ENCODE measurements at places on chromosomes 6 and 20.

GRCh38 chr6:97026298-97026697, 101.8 kb downstream of the KLHL32 start:
- DNase-seq = no peak

GRCh38 chr20:23143098-23143497, 57.0 kb upstream of the CD93 start:
- DNase-seq = no peak

DNA sequence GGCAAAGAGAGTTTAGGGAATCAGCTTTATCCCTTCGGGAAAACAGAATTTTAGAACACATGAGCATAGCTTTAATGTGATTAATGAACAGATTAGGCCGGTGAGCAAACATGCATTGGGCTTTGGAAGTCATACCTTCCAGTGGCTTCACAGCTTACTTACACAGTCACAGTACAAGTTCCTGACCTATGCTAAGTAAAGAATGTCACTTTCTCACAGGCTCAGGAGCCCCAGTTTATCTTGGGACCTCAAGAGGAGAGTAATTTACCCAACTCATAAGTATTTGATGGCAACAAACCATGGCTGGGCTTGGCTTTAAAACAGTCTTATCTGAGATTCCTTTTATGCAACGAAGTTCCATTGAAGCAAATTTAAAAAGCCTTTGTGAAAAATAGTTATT, 195.9 kb downstream of the AKAP7 start:
- DNase-seq = no peak

DNA sequence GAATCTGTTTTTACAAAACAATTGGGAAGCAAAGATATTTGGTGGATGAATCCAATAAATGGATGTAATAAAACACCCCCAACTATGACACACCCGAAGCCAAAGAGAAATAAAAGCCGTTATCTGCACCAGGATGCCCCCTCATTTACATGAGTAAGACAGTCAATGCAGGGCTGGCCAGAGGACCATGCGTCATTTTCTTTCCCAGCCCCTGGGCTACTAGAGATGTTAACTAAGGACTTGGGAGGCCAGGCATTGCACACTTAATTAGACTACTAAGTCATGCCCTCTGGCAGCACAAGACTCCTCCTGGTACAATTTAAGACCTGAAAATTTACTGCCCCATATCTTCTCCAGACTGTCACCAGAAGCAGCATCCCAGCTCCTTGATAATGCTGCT, 3.2 kb downstream of the LEMD2 start:
- no peak for DNase-seq

DNA sequence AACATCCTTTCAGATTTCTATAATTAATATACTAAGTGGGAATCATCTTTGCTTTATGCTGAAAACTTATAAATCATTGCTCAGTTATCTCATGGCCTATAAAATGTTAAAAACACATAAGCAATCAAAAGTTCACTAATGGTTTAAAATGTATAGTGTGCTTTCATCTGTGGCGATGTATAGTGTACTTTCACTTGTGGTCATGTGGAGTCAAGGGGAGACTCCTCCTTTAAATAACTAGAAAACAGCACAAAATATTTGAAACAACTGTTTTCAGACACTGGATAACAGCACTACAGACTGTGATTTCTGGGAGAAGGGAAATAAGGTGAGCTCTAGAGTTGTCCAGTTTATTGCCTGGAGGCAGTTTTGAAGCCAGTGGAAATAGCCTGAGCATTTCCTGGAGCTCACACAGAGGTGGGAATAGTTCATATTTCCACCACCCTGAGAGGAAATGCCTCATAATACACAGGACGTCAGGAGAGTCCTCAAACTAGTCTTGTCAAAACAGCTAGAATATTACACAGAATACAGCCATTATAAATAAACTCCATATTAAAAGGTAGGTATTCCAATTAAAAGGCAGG, 89.4 kb downstream of the CEP162 start:
- no peak for DNase-seq

DNA sequence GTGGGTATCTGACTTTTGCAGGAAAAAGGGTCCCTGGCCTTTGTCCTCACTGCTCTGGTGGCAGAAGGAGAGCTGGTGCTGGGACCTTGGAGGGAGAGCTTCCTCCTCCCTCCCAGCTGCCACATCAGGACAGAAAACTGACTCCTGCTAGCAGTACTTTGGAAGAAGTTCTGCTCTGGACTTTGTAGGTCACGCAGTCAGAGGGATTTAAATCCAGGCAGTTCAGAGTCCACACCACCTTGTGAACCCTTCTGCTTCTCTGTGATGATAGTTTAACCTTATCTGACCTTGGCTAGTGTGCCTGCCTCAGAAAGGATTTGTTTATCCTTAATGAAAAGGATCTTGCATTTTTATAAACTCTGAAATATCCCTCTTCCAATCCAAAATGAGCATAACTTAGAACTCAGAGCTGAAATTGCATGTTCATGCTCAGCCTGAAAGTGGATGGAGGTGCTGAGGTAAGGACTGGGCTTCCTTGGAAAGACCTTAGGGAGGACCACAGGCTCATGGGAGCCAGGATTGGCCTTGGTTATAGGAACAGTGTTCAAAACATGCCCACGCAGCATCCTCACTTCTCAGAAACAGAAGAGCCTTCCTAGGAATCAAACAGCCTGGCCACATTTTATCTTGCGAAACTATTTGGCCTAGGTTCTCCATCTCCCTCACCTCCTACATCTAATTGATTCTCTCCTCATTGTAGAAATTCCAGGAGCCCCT, 123.9 kb upstream of the SASH1 start:
- no peak for DNase-seq

DNA sequence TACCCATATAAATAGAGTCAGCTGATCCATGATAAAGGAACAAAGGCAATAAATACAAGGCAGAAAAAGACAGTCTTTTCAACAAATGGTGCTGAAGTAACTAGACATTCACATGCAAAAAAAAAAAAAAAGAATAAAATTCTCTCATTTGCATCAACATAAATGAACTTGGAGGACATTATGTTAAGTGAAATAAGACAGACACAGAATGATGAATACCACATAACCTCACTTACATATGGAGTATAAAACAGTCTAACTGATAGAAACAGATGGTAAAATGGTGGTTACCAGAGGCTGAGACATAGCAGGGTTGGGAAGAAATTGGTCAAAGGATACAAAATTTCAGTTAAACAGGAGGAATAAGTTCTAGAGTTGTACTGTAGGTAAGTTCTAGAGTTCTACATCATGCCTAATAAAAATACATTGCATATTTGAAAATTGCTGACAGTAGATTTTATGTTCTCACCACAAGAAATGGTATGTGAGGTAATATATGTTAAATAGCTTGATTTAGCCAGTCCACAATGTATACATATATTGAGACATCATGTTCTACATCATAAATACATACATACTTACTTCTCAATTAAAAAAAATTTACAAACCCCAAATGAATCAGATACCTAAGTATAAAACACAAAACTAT, 8.3 kb downstream of the ZNF322 start:
- no peak for DNase-seq

Data from stimulated activated CD8-positive, alpha-beta memory T cell treated with anti-CD3 and anti-CD28 coated beads, Interleukin-15, amount 100 ng/mL, for 24 hours (primary cell).